ENCODE measurements at places on chromosomes 4 and X.
A peak's percentile ranks its signal among the peaks of the same experiment; 100 is the strongest.

DNA sequence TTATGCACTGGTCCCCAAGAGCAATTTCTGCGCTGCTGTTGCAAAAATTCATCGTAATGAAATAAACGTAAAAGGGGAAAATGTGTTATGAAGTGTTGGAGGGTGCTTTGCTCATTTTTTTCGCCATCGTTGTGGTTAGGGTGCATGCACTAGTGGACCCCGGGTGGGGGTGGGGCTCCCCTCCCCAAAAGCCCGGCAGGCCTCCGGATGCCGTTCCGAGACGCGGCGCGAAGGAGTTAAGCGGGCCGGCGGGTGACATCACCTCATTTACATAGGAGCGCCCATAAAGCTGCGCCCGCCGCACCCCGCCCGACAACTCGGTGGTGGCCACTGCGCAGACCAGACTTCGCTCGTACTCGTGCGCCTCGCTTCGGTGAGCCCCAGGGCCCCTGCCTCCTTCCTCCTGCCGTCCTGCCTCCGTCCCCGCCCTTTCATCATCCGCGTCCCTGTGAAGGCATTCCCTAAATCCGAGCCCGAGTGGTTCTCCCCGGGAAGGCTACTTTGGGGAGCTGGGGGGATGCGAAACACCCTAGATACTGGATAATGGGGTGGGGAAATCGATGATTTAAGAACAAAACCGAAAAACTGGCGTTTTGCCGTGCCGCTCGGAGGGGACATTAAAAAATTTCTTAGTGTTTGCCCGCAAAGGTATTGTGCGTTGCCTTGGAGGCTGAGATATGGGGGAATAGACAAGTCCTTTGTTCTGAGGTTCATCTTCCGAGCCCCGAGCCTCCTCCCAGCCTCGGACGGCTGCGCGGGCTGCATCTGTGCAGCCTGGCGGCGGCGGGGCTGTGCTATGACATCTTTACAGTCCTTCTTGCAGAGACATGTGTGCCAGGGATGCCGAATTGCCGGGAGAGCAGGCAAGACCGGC lies at the start of gene TMSB4X:
Gene TMSB4X, plus strand, starts transcription at position 315 of the 874 bp plus-strand sequence.
- peak; percentile 52 for DNase-seq

GRCh38 chrX:40202456-40202855 lies 104.7 kb upstream of the BCOR start:
- no peak for DNase-seq

DNA sequence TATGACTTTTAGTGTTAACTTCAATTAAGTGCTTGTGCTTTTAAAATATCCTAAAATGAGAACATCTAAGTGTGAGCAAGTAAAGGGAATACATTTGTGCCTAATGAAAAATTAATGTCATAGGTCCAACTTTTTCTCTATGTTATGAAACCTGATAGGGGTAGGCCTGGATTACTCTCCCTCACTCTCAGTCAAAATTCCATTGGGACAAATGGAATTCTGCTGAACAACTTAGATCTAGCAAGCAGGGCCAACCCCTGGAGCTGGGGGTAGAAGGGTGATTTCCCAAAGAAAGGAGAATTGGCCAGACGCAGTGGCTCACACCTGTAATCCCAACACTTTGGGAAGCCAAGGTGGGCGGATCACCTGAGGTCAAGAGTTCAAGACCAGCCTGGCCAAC lies 67.4 kb downstream of the EDNRA start:
- DNase-seq: no peak

DNA sequence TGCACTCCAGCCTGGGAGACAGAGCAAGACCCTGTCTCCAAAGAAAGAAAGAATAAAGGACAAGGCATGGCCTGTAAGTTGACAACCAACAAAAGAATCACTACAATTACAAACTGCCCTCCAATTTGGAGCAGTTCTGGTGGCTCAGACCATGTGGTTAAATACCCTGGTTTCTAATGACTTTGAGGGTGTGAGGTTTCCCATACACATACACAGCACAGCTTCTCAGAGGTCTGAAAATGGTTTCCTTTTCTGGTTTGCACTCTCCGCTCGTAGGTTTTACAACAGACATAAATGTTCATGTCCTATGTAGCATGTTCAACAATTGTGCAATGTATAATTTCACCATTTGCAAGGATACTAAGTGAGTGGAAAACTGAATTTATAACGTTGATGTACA lies 34.2 kb upstream of the MXRA5 start:
- no peak for DNase-seq

GRCh38 chr4:70721747-70722146 lies at the start of gene RUFY3:
TSS of gene RUFY3 (plus strand) at chr4:70721964. CDS start at chr4:70722574, 610 bp downstream.
- no peak for DNase-seq

- no peak for DNase-seq
Observed at GRCh38 chr4:156473151-156473550, 498.4 kb downstream of the PDGFC start.

DNA sequence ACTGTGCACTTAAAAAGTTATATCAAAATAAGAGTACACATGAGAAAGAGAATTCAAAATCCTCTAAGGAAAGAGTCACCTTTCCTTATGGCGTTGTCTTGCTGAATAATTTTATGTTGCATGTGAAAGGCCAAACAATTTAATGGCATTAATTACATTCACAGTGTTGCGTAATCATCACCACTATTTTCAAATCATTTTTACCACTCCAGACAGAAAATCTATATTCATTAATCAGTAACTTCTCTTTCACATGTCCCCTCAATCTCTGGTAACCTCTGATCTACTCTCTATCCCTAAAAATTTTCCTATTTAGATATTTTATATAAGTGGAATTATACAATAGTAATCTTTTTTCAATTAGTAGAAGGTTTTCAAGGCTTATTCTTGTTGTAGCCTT lies 283.0 kb downstream of the CXXC4 start:
- DNase-seq: no peak

GRCh38 chr4:84491481-84491880 lies 7.6 kb downstream of the NKX6-1 start:
- no peak for DNase-seq

DNA sequence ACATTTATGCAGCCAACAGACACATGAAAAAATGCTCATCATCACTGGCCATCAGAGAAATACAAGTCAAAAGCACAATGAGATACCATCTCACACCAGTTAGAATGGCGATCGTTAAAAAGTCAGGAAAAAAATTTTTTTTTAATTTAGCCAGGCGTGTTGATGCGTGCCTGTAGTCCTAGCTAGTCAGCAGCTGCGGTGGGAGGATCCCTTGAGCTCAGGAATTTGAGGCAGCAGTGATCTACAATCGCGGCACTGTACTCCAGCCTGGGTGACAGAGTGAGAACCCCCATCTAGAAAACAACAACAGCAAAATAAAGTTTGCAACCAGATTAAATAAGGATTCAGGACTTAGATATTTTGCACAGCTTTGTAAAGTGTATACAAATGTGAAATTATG lies 65.7 kb upstream of the ALG13 start:
- no peak for DNase-seq
